ENCODE measurements at places on chromosomes 7 and 10.

DNA sequence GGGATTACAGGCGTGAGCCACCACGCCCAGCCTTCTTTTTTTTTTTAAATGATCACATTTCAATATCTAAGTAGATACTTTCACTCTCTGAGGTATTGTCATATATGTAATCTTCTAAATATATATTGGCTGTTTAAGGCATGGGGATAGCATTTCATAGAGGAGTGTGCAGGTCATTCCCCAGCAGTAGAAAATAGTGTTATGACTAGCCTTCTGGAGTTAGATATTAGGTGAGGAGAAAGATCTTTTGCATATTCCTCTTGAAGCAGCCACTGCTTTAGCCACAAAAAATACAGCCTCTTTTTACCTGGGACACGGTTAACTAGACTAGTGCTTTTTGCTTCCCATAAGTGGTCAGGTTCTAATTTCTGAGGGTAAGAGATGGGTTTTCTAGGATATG is 28.9 kb downstream of the ADD3 start:
- DNase-seq: no peak

DNA sequence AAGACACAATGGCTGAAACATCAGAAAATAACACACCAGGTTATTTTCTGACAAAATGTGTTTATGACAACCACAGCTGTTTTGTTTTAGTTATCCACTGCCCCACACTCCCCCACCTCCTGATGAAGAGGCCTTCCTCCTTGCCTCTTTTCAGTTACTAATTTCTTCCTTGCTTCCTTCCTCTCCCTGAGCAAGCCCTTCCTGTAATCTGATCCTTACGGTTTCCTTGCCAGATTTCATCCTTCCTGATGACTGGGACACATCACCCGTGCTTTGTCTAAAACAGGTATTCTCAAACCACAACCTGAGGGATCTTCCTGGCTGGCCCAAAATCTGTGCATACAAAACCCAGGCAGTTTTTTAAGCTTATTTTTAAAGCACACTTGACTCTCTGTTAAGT is 39.4 kb downstream of the CHST15 start:
- no peak for DNase-seq

DNA sequence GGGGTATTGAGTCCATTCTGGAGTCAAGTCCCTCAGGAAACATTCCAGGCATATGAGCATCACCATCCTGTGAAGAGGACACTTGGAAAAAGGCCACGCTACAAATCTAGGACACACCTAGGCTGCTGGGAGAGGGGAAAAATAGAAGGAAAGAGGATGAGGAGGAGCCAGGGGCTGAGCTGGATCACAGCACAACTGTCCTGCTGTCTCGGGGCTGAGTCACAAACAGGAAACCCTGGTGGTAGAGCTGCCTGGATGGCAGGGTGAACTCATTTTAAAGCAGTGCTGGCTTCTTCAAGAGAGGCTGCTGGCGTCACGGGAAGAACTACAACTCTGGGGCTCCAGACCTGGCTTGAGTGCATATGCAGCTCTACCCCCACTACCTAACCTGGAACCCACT is 151.5 kb downstream of the RNF216 start:
- DNase-seq: peak; percentile 45

DNA sequence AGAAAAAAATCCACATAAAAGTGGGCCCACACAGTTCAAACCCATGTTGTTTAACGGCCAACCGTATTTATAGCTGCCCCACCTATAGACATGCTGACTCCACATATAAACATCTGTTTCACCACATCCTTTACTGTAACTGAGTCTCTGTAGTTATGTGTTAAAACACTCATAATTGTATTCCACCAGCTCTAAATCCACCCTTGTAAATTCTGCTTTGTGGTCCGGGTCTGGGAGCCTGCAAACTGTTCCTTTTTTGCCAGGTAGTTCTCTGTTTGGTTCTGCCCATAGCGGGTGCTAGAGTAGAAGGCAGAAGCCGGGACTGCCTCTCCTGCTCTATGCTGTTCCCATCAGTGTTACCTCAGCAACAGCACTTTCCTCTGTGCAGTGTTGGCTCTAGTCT is 20.2 kb upstream of the FHIP2A start:
- no peak for DNase-seq

GRCh38 chr10:69057261-69057950 is 30.5 kb upstream of the SRGN start:
- DNase-seq: no peak

GRCh38 chr10:132554991-132555647 is 17.5 kb downstream of the INPP5A start:
- DNase-seq: peak; percentile 43

- DNase-seq: no peak
Observed at GRCh38 chr10:129627442-129627841, 160.4 kb downstream of the MGMT start.

DNA sequence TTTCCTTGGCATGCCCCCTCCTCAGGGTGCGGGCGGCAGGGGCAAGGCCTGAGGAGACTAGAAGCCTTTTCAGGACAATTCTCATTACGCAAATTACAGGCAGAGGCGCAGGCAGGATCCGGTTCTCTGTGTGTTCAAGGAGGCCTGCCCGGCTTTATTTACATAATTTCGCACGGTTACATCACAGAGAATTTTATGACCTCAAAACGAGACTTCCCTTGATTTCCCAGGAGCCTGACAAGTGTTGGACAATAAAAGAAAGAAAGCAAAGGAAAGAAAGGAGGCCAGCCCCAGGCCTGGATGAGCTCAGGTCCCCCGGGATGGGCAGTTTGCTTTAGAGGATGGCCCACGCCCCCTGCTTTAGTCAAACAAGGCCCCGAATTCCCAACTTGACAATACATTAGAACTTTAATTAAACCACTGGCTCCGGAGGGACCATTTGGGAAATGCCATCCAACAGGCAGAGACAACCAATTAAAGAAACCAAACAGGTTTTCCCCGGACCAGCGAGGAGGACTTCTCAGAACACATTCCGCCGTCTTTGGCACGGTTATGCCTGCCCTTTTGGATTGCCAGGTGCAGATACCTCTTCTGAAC is 2.9 kb downstream of the MNX1 start:
- DNase-seq: no peak

DNA sequence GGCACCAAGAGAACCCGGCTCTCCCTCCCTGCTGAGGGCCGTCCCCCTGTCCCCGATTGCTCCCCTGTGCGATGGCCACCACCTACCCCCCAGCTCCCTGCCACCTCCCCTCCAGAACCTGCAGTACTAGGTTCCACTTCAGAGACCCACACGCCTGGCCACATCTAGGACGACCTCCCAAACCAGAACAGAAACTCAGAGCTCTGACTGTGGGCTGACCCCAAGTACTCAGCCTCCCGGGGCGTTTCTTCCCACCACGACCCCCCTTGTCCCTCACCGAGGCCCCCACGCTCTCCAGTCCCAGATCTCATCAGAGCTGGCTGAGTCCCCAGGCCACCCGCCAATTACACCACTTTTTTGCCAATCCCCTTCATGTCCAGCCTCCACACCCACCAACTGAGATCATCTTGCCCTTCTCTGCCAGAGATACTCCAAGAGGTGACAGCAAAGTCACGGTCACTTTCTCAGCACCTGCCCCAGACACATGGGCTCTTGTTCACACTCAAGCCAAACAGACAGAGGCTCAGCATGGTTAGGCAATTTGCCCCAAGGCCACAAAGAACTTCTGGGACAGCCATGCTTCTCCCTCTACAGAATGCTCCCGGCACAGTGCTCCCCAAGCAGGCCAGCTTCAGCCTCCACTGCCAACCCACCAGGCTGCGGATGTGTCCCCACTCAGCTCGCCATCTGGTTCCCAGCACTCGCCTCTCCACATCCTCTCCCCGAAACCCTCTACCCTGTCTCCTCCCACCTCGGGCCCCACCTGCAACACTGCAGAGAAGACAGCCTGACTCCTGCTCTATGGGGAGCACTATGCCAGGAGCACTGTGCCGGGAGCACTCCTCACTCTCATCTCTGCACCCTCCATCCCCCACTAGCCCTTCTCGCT is 4.7 kb downstream of the TMEM120A start:
- DNase-seq: no peak

DNA sequence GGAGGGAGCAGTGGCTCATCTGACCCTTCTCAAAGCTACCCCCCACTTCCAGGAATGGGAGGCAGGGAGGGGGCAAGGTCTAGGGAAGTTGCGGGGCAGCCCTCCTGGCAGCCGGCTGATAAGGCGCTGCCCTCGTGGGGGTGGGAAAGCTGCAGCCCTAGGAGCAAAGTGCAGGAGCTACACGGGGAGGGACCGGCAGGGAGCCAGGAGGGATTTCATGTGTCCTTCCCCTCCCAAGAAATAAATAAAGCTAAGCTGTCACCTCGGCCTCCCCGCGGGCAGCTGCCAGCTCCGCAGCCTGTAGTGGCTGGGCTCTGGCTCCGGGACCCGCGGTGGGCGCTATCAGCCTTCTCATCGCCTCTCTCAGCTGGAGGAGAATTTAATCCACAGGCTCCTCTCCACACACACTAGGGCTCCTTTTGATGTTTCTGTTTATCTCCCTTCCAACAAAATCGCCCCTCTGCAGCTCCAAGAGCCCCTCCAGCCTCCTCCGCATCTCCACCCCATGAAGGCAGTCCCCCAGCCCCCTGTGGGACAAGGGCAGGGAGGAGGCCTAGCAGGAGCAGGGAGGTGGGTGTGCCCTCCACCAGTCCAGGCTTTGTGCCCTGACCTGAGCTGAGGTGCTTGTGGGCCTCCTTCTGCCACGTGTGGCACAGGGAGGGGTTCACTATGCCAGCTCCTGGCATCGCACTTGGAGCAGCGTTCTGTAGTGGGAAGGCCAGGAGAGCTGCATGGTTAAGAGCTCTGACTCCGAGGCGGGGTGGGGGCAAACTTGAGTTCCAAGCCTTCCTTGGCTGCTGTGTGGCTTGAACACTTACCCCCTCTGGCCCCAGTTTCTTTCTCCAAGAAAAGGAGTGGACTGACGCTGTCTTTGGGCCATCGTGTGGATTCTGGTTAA is 80.5 kb downstream of the C10orf105 start:
- DNase-seq: no peak

DNA sequence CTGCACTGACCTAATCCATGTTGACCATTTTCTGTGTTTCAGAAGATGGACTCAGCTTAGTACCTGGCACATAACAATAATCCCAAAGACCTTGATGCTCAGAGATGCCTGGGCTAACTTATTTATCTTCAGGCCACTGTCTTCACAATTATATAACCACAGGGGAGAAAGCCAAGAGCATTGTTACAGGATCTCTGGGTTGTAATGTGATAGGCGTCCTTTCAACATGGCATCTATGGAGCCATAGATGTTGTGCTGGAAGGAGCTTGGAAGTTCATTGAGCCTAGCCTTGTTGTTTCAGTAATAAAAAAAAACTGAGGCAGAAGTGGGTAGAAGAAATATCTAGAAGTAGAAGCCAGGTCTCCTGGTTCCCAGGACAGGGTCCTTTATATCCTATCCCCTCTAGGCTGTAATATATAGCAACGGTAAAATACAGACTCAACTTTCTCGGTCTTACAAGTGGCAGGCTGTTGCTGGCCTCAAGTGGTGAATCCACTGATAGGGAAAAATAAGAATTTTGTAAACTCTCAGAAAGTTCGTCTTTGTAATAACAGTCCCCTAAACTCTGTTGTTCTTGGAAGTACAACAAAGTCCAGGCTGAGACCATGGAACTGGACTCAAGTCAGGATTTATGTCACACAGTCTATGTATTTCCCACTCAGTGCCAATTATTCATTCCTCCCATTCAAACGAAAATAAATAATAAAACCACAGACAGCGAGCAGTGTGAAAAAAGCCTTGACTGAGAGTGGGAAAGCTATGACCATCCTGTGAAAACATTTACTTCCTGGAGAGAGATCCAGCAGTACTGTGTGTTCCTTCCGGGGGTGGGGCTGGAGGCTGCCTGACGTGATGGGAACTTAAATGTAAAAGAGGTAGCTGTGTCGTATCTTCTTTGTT is 277.6 kb downstream of the REEP3 start:
- no peak for DNase-seq

- DNase-seq: no peak
Observed at GRCh38 chr7:70113536-70113935, 515.3 kb downstream of the AUTS2 start.

GRCh38 chr7:140539461-140539860 is 60.2 kb upstream of the MKRN1 start:
- no peak for DNase-seq

DNA sequence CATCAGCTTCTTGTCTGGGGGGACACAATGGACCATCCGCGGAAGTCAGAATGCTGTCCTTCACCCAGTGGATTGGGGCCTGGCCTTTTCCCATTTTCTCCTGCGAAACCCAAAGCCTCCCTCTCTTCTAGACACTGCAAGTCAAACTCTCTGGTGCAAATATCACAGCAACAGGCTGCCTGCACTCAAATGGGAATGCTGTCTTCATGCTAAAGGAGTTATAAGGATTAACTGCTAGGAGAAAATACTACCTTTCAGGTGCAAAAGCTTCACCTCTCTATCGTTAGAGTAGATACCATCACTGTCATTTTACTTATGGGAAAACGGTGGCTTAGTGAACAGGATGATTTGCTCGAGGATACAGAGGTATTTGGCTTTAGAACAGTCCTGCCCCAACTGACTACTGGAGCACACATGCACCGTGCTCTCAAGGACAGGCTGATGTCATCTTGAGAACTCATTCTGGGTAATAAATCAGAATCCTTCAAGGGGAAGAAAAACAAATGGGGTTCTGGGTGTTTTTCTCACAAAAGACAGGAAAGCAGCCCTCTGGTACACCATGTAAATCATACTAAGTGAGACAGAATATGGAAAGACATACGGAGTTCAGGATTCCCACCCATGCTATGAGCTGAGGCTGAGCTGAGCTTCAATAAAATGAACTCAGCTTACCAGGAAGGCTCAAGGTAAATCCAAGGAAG is 100.9 kb downstream of the SAMD9 start:
- no peak for DNase-seq

GRCh38 chr7:95099106-95099505 is 191.7 kb downstream of the PPP1R9A start:
- DNase-seq: no peak

- DNase-seq: no peak
Observed at GRCh38 chr7:6642861-6643640, 5.9 kb downstream of the ZNF316 start.

GRCh38 chr10:32956365-32957197 is 1.4 kb downstream of the ITGB1 start:
- DNase-seq: no peak

GRCh38 chr10:98423691-98424120 is 8.7 kb upstream of the PYROXD2 start:
- no peak for DNase-seq

- no peak for DNase-seq
Observed at GRCh38 chr10:58513188-58514110, 777 bp downstream of the BICC1 start.

DNA sequence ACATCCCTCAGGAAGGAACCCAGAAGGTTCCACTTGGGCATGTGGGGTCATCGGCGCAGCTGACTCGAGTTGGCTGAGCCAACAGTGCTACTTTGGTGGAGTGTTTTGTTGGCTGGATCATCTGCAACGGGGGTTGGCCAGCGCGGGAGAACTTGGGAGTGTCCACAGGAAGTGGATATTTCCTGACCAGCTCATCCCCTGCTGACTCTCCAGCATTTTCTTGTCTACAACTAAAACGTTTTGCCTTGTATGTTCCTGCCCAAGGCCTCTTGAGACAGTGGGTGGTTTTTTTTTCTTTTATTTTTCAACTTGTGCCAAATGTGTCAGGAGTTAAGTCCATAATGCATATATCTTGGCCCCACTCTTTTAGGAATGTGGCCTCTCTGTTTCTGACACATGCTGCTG is 208.6 kb downstream of the ZNF365 start:
- DNase-seq: no peak
